ENCODE measurements at places on chromosomes 6 and 20.
A peak's percentile ranks its signal among the peaks of the same experiment; 100 is the strongest.

DNA sequence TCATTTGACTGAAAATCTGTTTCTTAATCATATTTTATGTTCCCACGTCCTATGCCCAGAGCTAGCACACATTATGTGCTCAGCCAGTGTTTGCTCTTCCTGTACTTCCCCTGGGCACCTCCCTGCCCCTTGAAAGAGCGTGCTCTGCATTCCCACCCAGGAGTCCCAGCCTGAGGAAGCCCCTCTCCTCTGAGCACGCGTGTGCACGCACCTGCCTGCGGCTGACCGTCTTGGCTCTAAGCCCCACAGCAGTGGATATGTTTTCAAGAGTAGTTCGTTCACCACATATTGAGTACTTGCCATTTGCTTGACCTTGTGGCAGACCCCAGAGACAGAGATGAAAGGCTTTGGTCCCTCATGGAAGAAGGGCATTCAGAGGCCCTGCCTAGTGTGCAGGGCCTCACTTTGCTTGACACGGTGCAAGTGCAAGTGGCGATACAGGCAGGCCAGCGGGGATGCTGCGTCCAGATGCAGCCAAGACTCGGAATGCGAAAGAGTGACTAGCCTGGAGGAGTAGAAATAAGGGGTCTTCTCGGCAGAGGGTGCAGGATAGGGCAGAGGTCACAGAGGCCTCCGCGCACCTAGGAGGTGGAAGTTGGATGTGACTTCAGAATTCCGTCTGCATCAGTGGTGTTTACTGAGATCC lies 14.1 kb downstream of the SYNDIG1 start:
- no peak for DNase-seq

- peak; percentile 58 for DNase-seq
Measured at GRCh38 chr6:156949376-156949775, 172.2 kb downstream of the ARID1B start.

DNA sequence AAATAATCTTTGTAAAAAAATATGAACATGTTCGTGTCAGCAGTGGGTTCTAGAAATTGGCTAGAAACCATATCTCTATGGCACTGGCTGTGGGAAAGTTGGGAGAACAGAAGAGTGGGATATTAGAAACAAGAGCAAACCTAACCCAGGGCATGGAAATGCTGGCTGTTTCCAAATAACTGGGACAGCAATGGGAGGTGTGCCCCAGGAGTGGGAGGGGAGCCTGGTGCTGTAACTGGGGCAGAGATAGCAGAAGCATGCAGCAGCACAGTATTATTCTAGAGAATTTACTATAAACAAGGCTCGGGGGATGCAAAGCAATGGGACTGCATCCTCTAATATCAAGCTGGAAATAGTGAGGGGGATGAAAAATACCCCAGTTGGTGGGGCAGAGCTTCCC lies 175.0 kb downstream of the KIF6 start:
- no peak for DNase-seq

- DNase-seq: no peak
Measured at GRCh38 chr6:23272536-23272935, 703.2 kb downstream of the HDGFL1 start.

- peak; percentile 8 for DNase-seq
Measured at GRCh38 chr6:144217264-144217663, 66.9 kb downstream of the STX11 start.

DNA sequence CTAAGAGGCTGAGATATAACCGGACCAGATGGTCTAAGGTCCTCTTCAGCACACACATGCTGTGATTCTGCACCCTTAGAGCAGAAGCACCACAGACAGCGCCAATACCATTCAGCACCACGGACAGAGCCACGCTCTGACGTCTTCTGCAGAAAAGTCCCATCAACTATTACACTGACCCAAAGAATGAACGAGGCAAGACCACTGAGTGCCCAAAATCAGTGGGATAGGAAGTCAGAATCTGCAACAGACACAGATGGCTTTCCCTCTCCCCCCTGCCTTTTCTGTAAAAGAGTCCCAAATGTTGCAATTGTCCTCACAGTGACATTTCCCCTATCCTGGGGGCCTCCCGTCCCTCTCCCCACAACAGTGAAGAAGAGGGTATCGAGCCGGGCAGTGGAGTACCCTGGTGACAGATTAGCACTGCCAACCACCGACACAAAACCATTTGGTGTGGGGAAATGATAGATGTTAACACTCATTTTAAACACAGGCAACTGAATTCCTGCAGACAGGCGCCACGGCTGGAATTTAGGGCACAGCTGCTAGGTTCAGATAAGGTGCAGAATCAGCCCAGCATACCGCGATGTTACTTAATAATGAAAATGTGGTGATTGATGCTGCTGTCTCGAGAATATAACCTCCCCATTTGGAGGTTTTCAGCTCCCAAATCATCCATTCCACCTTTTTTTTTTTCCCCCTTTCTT lies 66.6 kb upstream of the CTNNBL1 start:
- DNase-seq: peak; percentile 76

- no peak for DNase-seq
Measured at GRCh38 chr6:100892116-100892515, 11.0 kb upstream of the ASCC3 start.

- DNase-seq: no peak
Measured at GRCh38 chr20:13756551-13756950, 28.2 kb downstream of the ESF1 start.

DNA sequence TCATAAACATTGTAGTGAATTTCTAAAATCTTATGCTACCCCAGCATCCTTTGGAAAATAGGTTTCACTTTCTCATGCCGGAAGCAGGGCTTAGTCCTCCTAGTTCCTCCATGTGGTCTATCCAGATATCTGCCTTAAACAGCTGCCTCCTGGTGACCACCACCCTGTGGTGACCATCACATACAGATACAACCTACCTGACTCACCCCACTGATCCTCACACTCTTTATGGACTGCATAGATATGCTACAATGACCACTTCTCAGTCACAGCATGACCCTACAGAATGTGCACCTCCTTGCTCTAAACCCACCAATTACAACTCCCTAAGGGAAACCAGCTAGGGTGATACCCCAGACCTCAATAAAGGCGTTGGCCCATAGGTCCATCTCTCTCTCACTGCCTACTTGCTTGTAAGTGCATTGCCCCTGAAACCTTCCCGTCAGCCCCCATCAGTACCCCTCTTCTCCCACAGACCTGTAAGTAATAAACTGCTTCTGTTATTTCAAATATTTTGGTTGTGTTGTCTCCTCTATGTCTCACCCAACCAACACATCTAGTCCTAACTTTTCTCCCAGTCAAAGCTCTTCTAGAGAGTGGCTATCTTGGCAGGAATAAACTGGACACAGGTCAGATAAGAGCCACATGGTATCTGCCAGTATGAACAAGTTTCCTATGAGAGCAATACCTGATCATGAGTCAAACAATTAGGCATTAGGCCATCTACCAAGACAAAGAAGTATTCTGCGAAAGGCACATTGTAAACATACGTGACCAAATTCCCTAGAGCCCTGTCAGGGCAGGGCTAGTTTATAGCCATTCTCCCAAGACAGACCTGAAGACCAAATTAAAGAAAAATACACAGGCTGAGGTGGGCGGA lies 39.4 kb upstream of the PLEKHG1 start:
- no peak for DNase-seq

All from fibroblast of pulmonary artery (primary cell).